ENCODE measurements at places on chromosomes 2 and 18.
A peak's percentile ranks its signal among the peaks of the same experiment; 100 is the strongest.

DNA sequence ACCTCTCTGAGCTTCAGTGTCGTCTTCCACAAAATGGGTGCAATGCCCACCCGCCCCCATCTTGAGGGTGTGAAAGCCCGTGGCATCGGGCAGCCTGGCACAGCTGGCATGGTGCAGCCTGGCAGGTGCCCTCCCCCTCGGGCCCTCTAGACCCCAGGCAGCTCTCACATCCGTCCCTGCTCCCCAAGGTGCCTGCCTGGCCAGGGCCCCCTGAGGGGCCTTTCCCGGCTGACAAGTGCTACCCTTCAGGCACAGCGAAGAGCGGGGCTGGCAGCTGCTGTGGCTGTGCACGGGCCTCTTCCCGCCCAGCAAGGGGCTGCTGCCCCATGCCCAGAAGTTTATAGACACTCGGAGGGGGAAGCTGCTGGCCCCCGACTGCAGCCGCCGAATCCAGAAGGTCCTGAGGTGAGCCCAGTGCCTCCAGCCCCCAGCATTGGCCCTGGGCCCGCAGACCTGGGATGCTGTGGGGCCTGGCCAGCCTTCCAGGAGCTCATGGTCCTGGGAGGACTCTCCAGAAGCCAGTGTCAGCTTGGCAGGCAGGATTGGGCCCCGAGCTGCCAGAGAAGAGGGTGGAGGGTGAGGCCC, 13.9 kb upstream of the GPR17 start:
- DNase-seq: no peak

DNA sequence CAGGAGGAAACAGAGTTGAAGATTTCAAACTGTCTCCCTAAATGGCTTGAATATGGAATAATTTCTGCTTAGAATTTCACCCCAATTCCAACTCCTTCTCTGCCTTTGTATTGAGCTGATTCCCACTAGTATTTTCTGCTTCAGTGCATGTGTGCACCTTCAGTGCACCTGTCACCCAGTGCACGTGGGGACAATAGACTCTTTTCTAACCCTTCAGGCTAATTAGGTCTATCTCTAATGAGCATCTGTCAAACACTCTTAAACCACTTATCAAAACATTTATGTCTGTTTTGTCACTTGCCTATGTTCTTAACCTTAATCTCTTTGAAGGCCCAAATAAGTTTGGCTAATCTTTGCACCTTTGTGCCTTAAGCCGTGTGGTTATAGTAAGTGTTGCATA, 232.0 kb upstream of the NETO1 start:
- DNase-seq: no peak

DNA sequence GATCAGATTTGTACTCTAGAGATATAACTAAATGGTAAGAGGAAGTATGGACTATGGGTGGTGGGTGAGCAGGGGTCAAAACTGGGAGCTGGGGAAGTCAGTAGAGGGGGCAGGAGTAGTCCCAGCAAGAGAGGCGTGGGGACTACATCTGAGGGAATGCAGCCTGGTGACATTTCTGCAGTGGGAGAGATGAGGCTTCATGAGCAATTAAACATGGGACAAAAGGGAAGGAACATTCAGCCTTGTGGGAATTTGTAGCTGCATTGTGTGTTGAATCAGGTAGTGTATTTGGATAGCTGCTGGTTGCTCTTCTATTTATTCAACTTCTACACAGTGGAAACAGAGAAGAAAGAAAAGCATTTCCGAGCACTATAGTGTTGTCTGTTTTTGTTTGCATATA, 3.6 kb downstream of the CNOT11 start:
- no peak for DNase-seq

- no peak for DNase-seq
Observed at GRCh38 chr2:55917117-55917516, 6.5 kb downstream of the EFEMP1 start.

GRCh38 chr18:31946305-31947046, 3.5 kb upstream of the TRAPPC8 start:
- no peak for DNase-seq

- DNase-seq: peak; percentile 20
Observed at GRCh38 chr2:227939271-227940027, 68.0 kb downstream of the DAW1 start.

GRCh38 chr2:237194906-237195305, 109.2 kb downstream of the COPS8 start:
- DNase-seq: no peak

GRCh38 chr2:183078464-183079138, at the start of gene DUSP19:
Gene DUSP19 (plus strand): TSS chr2:183078747. CDS start chr2:183078934, 187 bp downstream.
- DNase-seq: peak; percentile 87

GRCh38 chr2:114034742-114035141, 144.9 kb downstream of the ACTR3 start:
- no peak for DNase-seq

DNA sequence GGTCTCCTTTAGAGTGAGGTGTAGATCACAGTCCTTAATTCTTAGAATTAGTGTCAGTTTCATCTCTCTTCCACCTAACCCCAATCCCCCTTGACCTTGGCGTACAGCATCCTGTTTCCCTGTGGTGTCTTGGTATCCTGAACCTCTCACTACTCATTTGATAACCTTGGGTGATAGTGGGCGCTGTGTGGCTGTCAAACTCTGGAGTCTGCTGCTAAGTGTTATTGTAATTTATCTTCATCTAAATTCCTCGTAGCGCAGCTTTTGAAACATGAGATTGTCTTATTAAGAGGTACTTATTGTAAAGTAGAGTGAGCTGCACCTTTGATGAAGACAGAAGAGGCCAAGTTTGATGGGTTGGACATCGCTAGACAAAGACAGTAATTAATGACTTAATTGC, 222.6 kb upstream of the SPRED2 start:
- no peak for DNase-seq

DNA sequence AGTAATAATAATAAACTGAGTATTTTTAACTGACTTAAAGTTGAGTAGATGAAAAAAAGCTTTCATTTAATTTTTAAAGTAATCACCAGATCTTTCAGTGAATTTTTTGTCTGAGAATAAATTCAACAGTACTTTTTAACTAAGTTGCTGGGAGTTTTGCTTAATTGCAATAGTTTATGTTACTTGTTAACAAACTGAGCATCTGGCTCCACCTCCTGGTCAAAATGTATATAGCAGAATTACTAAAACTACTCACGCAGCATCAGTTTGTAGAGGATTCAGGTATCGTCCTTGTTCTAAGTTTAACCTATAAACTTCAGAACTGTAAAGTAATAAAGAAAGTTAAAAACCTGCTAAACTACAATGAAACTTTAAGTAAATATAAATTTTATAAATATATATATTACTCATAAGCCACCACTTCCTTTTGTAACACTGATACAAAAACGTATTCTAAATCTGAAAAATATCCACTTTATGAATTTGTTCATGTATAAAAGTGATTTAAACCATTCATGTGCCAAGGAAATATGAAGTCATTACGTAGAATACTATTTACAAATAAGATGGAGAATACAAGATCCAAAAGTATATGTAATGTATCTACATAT, 21.3 kb downstream of the NOL10 start:
- peak; percentile 29 for DNase-seq

Measured in activated naive CD4-positive, alpha-beta T cell treated with anti-CD3 and anti-CD28 coated beads, Interleukin-2, amount 10 ng/mL, durations not matched to agents 7 days and 5 days (primary cell).